ENCODE measurements at places on chromosomes 2 and 18. TPM values are rescaled to one million over a fixed set of nuclear protein-coding genes. Genes with fewer than 3 reads are reported as not detected.

The SPDYA gene
- 0.32 TPM for total RNA-seq

The TEX44 gene
- not detected for total RNA-seq

The FAP gene
- 0.16 TPM for total RNA-seq

The SKOR2 gene
- not detected for total RNA-seq

The SH2D6 gene
- 1.1 TPM for total RNA-seq

The TTN gene
- under 0.01 TPM for total RNA-seq

The NR4A2 gene
- total RNA-seq = 2.9 TPM

The HOXD13 gene
- total RNA-seq = 0.23 TPM

The PCARE gene
- total RNA-seq = not detected

The CD207 gene
- not detected for total RNA-seq

The SERPINB11 gene
- total RNA-seq = not detected

The MGAT5 gene
- total RNA-seq = 17.7 TPM

The HES6 gene
- total RNA-seq = 14.7 TPM

The PLGLB2 gene
- total RNA-seq = 0.35 TPM

The HOXD10 gene
- total RNA-seq = 6.8 TPM

The CSRNP3 gene
- not detected for total RNA-seq

The UGT1A5 gene
- total RNA-seq = not detected

The EEF1B2 gene
- total RNA-seq = 1,121 TPM

The HOXD12 gene
- total RNA-seq = not detected

The DYNAP gene
- total RNA-seq = not detected

The LCT gene
- 0.03 TPM for total RNA-seq

The ZCCHC2 gene
- total RNA-seq = 7.9 TPM

The TBR1 gene
- 0.05 TPM for total RNA-seq

The ANKMY1 gene
- 12.1 TPM for total RNA-seq

The CERKL gene
- 0.41 TPM for total RNA-seq

The ANKRD39 gene
- 20.6 TPM for total RNA-seq

The RFTN2 gene
- total RNA-seq = 0.01 TPM

The PLB1 gene
- 1.1 TPM for total RNA-seq

The ABCG8 gene
- total RNA-seq = not detected

The SCYGR8 gene
- total RNA-seq = not detected

The RGPD4 gene
- 0.08 TPM for total RNA-seq

The DSG1 gene
- not detected for total RNA-seq

The SH3RF3 gene
- 0.40 TPM for total RNA-seq

The GREB1 gene
- 2.8 TPM for total RNA-seq

The CNTNAP5 gene
- total RNA-seq = not detected

The INHA gene
- 0.35 TPM for total RNA-seq

The CNGA3 gene
- total RNA-seq = not detected

The MARCO gene
- total RNA-seq = 0.08 TPM

The SIX3 gene
- total RNA-seq = 0.58 TPM

The SCTR gene
- total RNA-seq = not detected

The REG3A gene
- total RNA-seq = not detected

The COL4A3 gene
- 0.56 TPM for total RNA-seq

The REG1B gene
- total RNA-seq = not detected

The ANKRD30B gene
- 0.02 TPM for total RNA-seq

The RAX gene
- total RNA-seq = not detected

The EIF5B gene
- 59.5 TPM for total RNA-seq

The CXCR2 gene
- total RNA-seq = 0.03 TPM

The CDK15 gene
- total RNA-seq = not detected

The ZC3H8 gene
- 15.1 TPM for total RNA-seq

The SP5 gene
- total RNA-seq = not detected

The PROC gene
- 3.5 TPM for total RNA-seq

The ABHD1 gene
- total RNA-seq = 1.2 TPM

The REG3G gene
- total RNA-seq = not detected

The TCF23 gene
- not detected for total RNA-seq

The LOXHD1 gene
- not detected for total RNA-seq

The SERPINB3 gene
- total RNA-seq = 0.12 TPM
